ENCODE measurements at places on chromosomes 1 and 21.

- DNase-seq = no peak
These were observed at the start of gene HS2ST1 for GRCh38 chr1:86914601-86914997. Gene HS2ST1 (plus strand): TSS chr1:86914635.

- DNase-seq = no peak
These were observed 216.2 kb downstream of the PLPP3 start for GRCh38 chr1:56363007-56363770.

DNA sequence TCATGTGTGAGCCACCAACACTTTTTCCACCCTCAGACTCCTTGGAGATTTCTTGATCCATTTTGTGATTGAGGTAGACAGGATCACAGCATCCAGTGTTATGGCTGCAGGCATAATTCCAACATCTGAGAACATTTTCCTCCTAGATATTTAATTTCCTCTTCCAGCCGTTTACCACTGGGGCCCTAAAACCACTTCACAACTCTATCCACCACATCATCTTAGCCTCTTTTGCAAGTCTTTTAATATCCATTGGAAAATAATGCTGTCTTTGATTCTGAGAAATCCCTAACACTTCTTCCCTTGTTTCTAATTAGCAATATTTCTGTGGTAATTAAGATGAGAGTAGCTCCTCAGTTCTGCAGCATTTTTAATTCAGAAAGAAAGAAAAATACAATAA is 190.1 kb downstream of the TNR start:
- no peak for DNase-seq

DNA sequence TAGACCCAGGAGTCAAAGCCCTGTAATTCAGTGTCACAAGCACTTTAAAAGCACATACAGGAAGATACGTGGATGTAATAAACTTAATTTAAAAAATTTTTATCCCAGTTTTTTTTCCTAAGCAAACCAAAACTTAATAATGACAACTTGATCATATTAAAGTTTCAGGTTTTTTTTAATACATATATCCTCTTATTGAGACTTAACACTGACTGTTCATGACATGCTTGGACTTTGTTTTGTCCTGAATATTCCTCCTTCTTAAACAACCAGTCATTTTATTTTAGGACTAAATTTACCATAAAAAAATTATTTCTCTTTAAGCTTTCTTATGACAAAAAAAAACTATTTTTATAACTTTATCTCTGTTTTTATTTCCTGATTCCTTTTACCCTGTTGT is 64.1 kb downstream of the WDR4 start:
- no peak for DNase-seq

DNA sequence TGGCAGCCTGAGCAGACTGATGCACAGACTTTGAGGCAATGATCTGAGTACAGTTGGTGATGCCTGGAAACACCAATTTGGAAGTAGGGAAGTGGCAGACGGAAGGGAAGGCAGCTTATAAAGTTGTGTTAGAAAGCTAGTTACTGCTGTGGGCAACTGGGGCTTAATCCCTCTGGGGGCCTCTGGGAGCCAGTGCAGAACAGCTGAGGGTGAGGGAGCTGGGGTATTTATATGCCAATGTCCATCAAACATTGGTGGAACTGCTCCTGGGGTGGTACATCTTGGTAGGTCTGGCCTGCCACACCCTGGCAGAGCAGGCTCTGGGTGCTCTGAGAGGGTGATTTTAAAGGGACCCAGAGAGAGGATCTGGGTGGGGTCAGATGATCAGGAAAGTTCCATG is 28.1 kb downstream of the TNFRSF8 start:
- DNase-seq = no peak

Measured in stimulated activated CD4-positive, alpha-beta T cell treated with anti-CD3 and anti-CD28 coated beads, Interleukin-1b, Interleukin-23, amount 100 ng/mL, for 1 hour (primary cell).